Stimulated activated CD4-positive, alpha-beta T cell treated with anti-CD3 and anti-CD28 coated beads, Interleukin-2, amount 100 ng/mL, for 24 hours (primary cell): ENCODE measurements at places on chromosomes 7 and 10.

DNA sequence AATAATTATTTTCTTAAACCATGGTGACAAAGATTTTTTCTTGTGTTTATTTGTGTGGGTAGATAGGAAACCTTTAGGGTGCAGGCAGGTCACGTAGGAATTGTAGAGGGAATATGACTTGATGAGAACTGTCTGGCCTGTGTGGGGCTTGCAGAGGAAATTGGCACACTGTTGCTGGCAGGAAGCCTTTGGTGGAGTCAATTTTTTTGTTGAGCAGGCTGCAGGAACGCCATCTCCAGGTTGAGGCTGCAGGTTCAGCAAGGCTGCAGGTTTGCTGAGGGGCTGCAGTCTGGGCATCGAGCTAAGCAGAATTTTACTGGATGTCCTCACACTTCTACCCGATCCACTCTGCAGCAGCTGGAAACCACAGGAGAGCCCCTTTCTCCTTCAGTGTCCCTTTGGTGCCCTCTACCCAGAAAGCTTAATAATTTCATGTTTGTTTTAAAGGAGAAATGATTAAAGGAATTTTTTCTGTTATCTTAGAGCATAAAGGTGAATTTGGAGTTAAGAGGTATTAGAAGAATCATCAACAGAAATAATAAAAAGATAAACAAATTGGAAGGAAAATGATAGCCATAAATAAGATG is 37.0 kb downstream of the TBC1D12 start:
- no peak for DNase-seq

DNA sequence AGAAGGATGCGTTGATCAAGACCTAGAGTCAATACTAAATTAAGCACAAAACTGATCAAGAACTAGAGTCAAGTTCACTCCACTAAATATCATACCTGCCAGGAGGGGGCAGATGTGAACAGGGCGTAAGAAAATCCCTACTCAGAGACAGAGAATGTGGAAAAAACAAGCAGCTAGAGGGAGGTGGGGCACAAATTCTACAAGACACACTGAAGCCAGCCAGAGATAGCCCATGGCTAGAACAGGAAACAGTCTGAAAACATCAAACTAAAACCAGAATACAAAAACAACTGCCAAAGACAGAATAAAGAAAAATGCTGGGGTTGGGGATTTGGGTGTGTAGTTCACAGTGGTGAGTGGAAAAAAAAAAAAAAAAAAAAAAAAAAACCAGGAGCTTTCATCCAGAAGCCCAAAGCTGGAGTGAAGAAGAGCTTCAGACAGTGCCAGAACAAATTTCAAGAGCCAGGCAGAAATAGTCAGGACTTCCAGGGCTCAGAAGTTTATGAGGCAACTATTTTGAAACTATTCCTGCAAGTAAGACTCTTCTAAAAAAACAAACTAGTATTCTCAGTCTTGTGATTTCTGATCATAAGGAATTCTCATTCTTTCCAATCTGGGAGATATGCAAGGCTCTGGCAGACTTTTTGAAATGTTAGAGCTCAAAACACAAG is 118.3 kb downstream of the CCDC71L start:
- peak; percentile 38 for DNase-seq

DNA sequence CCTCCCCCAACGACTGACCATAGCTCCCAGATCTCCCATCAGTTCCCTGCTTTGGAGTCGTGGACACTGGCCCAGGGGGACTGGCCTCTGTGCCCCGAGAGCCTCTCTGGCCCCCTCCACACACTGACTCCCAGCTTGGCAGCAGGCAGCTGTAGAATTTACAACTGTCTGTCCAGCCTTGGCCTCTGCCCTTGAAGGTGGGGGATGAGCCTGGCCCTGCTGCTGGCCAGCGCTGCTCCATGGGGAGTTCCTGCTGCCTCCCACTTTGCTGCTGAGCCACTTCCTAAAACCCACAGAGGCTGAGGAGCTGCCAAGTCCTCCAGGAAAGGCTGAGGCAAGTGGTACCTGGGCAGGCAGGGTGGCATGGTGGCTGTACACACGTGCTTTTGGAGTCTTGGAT is 147.1 kb downstream of the WDR11 start:
- no peak for DNase-seq

DNA sequence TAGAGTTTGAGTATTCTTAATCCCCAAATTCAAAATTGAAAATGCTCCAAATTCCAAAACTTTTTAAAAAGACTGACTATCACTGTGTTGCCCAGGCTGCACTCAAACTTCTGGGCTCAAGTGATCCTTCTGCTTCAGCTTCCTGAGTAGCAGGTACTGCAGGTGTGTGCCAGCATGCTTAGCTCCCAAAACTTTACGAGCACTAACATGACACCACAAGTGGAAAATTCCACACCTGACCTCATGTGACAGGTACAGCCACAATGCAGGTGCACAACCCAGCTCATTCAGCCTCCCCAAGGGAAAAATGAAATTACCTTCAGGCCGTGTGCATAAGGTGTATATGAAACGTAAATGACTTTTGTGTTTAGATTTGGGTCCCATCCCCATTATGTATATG is 16.5 kb downstream of the CDC123 start:
- DNase-seq = no peak

GRCh38 chr10:22217842-22218241 is at the start of gene EBLN1:
Gene EBLN1, minus strand, starts transcription at chr10:22218015. Its CDS starts 8,032 bp downstream, at chr10:22209983.
- DNase-seq = no peak

DNA sequence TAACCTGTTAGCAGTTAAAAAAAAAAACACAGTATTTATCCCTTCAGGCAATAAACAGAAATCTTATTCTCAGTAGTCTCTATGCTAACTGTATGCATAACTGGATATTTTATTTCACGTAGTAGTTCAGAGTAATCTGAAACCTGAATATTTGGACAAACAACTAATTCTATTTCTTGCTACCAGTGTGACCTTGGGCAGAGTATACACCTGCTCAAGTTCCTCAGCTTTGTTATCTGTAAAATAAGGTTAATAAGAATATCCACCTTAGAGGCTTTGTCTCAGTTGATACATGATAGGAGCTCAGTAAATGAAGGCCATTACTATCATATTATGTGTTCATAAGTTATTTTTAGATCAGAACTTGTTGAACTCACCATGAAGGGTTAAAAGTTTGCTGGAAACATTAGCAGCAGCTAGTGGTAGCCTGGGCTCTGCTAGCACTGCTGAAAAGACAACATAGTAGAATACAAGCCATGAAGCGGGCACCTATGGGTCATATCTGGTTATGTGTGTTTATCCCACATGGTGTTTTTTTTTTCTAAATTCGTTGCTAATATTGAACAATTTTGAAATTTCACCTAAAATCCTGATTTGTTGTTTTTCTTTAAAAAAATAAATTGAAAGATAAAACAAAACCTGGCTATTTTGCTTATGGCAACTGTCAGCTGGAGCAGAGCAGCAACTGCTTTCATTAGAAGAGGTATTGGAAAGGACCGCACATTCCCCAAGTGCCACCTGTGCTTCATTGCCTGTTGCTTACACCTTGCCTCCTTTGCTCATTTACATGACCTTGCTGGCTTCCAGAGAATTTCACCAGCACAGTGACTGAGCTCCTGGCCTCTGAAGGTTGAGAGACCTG is 303.0 kb downstream of the PRKG1 start:
- DNase-seq = no peak
